ENCODE measurements at places on chromosomes 4 and X. TPM values are rescaled to one million over a fixed set of nuclear protein-coding genes. Genes with fewer than 3 reads are reported as not detected.

Gene GPR119
- not detected for total RNA-seq

Gene EPGN
- total RNA-seq = not detected

Gene DAPP1
- total RNA-seq = not detected

Gene TENM3
- total RNA-seq = 1.3 TPM

Gene XKRX
- 0.26 TPM for total RNA-seq

Gene GABRG1
- not detected for total RNA-seq

Gene EMD
- total RNA-seq = 152 TPM

Gene USP17L22
- not detected for total RNA-seq

Gene GYPE
- total RNA-seq = not detected

Gene TASL
- not detected for total RNA-seq

Gene EGFL6
- total RNA-seq = not detected

Gene SAGE1
- not detected for total RNA-seq

Gene MPP1
- 16.7 TPM for total RNA-seq

Gene CLIC2
- total RNA-seq = 0.23 TPM

Gene EDA
- total RNA-seq = 0.76 TPM

Gene TKTL2
- total RNA-seq = not detected

Gene ATP1B4
- not detected for total RNA-seq

Gene HDX
- 2.0 TPM for total RNA-seq

Gene CT55
- not detected for total RNA-seq

Gene RBM46
- total RNA-seq = not detected

Gene ALAS2
- total RNA-seq = not detected

Gene RRH
- total RNA-seq = 0.06 TPM

All from A549 treated with DMSO at 1 μM for 4 hours (cell line).